Activated T-helper 9 cell treated with anti-CD3 and anti-CD28 coated beads, Interleukin-2, amount 50 U/mL, for 16 hours (primary cell): ENCODE measurements at places on chromosomes 7 and 10.

GRCh38 chr10:99880080-99880835, 97.8 kb downstream of the ABCC2 start:
- DNase-seq, result no peak

- no peak for DNase-seq
Measured at GRCh38 chr10:58070956-58071355, 196.7 kb downstream of the IPMK start.

- DNase-seq, result no peak
Measured at GRCh38 chr7:30238721-30239441, 45.5 kb upstream of the ZNRF2 start.

GRCh38 chr7:110090110-110090820, 1000.7 kb upstream of the LRRN3 start:
- no peak for DNase-seq

GRCh38 chr7:47512481-47513176, 69.3 kb downstream of the TNS3 start:
- DNase-seq, result no peak

- DNase-seq, result no peak
Measured at GRCh38 chr10:124632064-124632531, 112.1 kb downstream of the FAM53B start.

- DNase-seq, result no peak
Measured at GRCh38 chr7:85708221-85708620, 521.4 kb upstream of the SEMA3D start.

GRCh38 chr7:123143252-123144006, 56.3 kb downstream of the SLC13A1 start:
- no peak for DNase-seq

DNA sequence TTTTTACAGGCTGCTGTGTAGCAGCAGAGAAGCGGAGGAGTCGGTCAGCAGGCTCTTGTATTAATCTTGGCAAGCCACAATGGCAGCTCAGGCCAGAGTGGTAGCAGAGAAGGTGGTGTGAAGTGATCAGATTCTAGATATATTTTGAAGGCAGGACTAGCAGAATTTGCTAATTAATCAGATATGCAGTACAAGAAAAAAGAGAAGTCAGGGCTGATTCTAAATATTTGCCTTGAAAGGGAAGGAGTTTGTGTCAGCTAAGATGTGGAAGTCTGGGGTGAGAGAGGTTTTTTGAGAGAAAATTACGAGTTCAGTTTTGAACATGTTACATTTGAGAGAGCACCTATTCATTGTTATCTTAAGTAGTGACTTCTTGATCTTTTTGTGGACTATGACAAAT, 176.3 kb downstream of the WNT2 start:
- DNase-seq, result no peak

GRCh38 chr10:35124540-35124939, 2.1 kb upstream of the CREM start:
- DNase-seq, result no peak

DNA sequence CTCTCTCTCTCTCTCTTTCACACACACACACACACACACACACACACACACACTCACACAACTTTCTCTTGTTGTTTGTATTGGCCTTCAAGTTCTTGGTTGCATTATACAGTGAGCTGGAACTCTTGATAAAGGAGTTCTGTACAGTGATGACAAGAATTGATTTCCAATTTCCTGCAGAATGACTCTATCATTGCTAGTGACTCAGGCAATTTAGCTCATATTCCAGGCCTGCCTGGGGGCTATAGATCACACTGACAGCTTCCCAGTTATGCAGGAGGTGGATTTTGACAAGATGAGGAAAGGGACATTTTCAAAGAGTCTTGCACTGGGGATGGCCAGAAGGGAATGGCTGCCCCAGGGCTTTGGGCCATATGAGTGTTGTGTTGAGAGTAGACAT, 508.8 kb downstream of the TYW1 start:
- DNase-seq, result no peak

DNA sequence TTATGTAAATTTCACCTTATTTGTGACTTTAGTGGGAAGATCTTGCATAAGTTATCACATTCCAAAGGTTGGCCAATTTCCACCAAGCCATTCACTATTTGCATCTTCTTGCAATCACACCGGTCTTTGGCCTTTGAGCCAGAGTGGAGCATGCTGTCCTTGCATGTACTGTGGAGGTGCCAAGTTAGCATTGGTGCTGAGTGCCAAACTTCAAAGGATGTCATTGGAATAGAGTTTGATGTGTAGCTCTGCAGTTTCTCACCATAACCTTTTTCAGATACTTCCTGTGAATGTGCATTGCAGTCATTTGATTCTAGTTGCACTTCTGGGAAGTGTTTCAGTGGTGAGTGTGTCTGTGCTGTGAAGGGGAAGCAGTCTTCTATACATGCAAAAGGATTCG, 620.6 kb downstream of the SUGCT start:
- no peak for DNase-seq

GRCh38 chr7:126605056-126605455, 647.7 kb downstream of the GRM8 start:
- DNase-seq, result no peak

GRCh38 chr7:2461268-2462026, 14.8 kb downstream of the GRIFIN start:
- no peak for DNase-seq

- no peak for DNase-seq
Measured at GRCh38 chr7:13057462-13058200, 370.2 kb downstream of the ARL4A start.

DNA sequence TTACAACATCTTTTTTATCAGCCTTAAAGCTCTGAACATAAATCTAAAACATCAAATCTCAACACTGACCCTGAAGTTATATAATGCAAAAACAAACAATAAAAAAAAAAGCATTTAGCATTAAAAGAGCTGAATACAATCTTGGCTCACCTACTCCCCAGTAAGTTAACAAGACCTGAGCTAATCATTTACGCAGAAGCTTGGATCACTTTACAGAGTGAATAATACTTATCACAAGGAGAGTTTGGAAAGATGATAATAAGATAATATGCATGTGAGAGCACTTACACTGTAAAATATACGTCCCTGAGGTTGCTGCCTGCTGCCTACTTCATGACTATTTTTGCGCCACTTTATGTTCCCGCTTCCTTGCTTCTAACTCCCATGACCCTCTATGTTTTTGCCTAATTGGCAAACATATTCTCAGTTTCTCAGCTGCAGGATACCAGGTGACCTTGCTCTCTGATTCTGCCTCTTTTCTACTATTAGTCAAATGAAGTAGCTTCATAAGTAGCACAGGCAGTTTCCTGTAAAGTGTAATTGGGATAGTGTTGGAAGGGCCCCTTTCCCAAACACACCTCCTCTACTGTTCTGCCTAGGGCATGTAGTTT, 333.6 kb downstream of the LRRTM3 start:
- no peak for DNase-seq

GRCh38 chr7:31761646-31762045, 74.6 kb downstream of the PPP1R17 start:
- no peak for DNase-seq

GRCh38 chr7:55095672-55096071, 76.9 kb downstream of the EGFR start:
- no peak for DNase-seq

GRCh38 chr10:21165489-21165888, 268.4 kb upstream of the NEBL start:
- no peak for DNase-seq

GRCh38 chr10:19728376-19728775, 87.9 kb upstream of the PLXDC2 start:
- no peak for DNase-seq

DNA sequence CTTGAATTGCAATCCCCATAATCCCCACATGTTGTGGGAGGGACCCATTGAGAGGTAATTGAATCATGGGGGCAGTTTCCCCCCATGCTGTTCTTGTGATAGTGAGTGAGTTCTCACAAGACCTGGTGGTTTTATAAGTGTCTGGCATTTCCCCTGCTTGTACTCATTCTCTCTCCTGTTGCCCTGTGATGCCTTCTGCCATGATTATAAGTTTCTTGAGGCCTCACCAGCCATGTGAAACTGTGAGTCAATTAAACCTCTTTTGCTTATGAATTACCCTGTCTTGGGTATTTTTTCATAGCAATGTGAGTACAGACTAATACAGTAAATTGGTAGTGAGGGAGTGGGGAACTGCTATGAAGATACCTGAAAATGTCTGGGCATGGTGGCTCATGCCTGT, 65.0 kb downstream of the ANKRD7 start:
- DNase-seq, result no peak

GRCh38 chr7:2063563-2064260, 169.0 kb downstream of the MAD1L1 start:
- DNase-seq, result no peak

- no peak for DNase-seq
Measured at GRCh38 chr10:119653916-119654315, 2.7 kb downstream of the BAG3 start.

- DNase-seq, result no peak
Measured at GRCh38 chr10:125407000-125407502, 246.7 kb upstream of the CTBP2 start.

- DNase-seq, result no peak
Measured at GRCh38 chr7:28984631-28985030, 26.5 kb upstream of the TRIL start.

- DNase-seq, result no peak
Measured at GRCh38 chr7:134301592-134301991, 15.1 kb downstream of the SLC35B4 start.

GRCh38 chr10:112536663-112537062, 89.6 kb downstream of the VTI1A start:
- DNase-seq, result no peak

DNA sequence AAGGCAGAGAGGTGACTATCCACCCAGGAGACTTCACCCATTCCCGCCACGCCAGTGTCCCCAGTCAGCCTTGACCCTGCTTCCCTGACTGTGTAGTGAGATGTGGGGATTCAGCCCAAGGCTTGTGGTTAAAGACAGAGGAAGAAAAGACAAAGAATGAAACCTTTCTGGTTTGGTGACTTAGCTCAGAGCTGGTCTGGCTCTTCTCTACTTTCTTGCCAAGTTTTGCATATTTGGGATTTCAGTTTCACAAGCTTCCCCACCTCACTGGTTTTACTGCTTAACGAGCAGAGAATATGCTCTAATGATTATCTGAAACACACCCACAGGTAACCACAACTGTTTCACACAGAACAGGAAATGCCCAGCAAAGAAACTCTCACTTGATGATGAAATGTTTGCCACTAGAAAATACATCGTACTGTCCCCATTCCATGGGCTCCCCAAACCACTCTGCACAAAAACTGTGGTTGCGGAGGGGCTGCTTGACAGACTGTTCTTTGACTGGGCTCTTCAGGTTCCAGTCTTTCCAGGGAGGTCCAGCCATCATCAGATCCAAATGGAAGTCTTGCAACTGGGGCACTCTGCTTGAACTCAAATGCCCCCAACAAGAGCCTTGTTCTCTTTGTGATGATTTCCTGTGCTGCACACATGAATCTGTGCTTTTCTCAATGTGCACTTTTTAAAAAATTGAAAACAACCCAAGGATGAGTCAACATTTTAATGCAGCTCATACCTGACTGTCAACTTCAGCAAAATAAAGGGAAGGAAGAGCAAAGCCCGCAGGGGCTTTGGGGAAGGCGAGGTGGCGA, 95.5 kb downstream of the CTBP2 start:
- no peak for DNase-seq

- no peak for DNase-seq
Measured at GRCh38 chr10:6025683-6026255, 36.4 kb downstream of the IL2RA start.

DNA sequence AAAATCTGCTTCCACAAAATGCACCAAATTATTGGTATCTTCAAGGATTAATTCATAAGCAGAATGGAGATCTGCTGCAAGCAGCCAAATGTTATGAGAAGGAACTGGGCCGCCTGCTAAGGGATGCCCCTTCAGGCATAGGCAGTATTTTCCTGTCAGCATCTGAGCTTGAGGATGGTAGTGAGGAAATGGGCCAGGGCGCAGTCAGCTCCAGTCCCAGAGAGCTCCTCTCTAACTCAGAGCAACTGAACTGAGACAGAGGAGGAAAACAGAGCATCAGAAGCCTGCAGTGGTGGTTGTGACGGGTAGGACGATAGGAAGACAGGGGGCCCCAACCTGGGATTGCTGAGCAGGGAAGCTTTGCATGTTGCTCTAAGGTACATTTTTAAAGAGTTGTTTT, 12.1 kb downstream of the IFIT3 start:
- DNase-seq, result no peak

DNA sequence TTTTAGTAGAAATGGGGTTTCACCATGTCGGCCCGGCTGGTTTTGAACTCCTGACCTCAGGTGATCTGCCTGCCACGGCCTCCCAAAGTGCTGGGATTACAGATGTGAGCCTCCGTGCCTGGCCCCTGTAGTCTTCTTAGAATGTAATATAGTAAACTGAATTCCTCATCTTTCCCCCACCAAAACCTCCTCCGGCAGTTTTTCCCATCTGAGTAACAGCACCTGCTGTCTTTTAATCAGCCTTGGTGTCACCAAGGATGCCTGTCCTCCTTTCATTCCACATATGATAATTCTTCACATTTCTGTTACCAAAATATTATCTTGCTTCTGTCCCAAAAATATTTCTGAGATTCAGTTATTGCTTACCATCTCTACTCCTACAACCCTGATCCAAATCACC, 80.2 kb downstream of the ZEB1 start:
- DNase-seq, result no peak

DNA sequence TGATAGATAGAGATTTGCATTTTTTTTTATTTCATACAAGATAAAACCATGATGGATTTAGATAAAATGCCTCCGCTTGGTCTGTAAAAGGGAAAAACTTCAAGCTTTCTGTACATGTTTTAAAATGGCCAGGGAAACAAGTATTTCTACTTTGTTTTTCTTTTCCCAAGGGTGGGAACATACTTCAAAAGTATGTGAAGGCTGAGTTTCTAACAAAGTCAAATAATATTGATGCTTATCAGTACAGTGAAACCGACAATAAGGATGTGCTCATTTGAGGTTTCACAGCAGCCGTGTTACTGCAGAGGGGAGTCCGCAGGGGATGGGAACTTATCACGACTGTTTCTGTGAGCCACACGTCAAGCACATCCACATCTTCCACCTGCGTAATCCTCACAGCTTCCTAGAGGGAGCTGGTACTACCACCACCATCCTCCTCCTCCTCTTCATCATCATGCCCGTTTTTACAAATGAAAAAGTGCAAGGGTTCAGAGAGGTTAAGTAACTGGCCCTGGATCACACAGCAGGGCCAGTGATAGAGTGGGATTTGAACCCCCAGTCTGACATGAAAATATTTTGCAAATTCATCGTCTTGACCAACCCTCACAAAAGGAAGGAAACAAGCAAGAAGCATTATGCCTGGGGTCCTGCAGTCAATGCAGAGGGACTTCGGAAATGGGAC, 94.3 kb downstream of the GPR26 start:
- no peak for DNase-seq

DNA sequence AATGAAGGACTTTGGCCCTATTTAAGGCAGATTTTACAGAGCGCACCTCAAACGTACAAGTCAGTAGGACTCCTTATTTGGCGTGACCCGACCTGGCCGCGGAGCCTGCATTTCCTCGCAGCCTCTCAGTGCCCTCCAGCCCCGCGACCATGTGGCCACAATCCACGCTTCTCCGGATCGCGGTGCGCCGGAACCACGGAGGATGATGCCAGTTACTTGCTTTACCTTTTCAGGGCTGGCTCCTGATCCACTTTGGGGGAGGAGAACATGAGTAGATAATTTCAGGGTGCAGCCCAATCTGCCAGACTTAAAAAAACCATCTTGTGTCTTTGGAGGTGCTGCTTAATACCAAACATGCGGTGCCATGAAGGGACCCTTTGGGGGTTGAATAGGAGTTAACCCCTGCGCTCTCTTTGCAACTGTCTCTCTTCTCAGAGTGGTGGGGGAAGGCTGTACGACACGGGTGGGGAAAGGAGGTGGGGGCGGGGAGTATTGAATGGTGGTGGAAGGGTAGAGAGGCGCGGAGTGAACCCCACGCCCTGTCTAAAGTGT, 1.5 kb downstream of the FRAT1 start:
- DNase-seq, result no peak
